ENCODE measurements at places on chromosomes 5 and 9.
A peak's percentile ranks its signal among the peaks of the same experiment; 100 is the strongest.

GRCh38 chr5:168765551-168766425 is 186.6 kb upstream of the PANK3 start:
- no peak for DNase-seq

DNA sequence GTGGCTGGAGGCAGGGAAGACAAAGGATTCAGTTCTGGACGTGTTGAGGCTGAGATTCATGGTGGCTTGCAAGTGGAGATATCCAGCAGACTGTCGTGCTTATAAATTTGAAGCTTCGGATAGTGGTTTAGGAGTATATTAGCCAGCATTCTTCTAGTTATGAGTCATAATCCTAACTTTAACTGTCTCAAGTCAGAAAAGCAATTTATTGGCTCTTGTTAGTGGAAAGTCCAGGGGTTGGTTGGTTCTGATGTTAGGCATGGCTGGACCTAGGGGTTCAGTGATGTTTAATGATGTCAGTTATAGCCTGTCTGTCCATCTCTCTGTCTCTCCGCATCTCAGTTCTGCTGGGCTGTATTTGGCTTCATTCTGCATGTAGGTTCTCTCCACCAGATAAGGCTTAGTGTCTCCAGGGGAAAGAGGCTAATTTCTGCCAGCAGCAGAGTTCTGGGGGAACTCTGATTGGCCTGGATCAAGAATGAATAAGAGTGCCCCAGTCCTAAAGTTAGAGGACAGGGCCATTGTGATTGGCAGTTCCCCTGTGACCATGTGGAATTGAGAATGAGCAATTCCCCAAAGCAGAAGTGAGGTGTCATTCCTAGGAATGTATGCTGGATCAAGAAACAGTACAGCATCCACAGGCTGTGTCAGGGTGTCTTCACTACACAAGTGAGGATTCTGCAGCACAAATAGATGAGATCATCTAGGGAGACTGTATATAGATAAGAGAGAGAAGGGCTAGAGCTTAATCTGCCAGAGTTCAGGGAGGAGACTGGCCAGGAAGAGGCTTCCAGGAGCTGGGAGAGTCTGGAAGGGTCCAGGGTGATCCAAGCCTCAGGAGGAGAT is 72.9 kb upstream of the SHB start:
- no peak for DNase-seq

- DNase-seq: no peak
Observed at GRCh38 chr9:20478786-20479185, 143.5 kb downstream of the MLLT3 start.

DNA sequence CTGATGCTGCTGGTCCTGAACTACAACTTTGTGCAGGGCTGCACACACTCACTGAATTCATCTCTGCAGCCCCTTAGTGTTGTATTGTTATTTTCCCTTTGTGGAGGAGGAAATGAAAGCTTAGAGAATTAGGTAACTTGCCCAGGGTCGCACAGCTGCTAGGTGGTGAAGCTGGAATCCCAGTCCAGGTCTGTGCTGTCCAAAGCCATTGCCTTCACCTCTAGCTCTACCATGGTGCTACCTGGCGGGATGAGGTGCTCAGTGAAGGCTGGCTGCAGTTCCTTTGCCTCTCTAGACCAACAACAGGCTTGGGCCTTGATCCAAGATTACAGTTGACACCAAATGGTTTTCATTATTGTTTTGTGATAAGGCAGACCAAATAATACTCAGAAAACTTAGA is 177.8 kb upstream of the PITX1 start:
- no peak for DNase-seq

DNA sequence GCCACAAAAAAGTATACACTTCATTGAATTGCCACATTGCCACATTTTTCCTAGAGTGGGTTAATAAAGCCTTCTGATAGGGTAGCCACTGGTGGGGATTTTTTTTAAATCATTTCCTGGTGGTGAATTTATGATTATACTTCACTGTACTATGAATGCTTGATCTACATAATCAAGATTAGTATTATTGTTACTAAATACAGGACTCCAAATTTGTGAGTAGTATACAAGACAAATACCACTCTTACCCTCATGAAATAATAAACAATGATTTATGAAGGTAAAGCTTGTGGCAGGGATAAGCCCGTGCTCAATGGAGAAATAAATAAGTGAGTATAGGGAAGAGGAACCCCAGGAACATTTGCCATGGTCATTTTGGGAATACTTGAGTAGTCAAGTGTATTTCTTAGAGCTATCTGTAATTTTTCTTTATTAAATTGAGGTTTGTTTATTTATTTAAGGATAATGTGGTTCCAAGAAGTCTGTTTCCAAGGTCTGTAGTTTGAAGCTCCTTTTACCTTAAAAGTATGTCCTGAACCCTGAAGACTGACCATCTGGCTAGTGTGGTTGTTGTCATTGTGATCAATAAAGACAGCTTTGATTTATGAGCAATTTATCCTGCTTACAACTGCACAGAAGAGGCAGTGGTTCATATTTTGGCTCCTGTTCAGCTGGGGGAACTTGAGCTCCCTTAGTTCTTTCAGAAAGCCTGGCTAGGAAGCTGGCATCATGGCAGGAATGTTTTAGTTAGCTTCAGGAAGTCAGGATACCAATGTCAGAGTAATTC is 118.6 kb downstream of the ZSWIM6 start:
- no peak for DNase-seq

GRCh38 chr9:129489838-129490582 is 130.9 kb downstream of the C9orf50 start:
- DNase-seq: peak; percentile 57

DNA sequence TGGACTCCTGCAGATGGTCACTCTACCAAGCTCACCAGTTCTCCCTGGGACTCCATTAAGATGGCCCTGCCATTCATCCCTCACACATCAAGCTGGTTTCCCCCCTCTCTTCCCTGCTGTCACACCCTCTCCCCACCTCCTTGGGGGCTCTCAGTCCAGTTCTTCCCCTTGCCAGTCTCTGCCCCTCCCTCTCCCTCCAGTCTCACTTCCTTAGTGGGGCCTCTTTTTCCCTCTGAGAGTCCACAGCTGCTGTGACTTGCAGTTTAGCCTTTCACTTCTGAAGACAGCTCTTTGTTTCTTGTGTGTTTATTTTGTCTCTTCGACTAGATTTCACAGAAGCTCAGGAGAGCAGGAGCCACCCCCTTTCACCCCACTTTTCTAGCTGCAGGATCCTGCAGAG is 10.5 kb downstream of the DOCK2 start:
- DNase-seq: no peak

DNA sequence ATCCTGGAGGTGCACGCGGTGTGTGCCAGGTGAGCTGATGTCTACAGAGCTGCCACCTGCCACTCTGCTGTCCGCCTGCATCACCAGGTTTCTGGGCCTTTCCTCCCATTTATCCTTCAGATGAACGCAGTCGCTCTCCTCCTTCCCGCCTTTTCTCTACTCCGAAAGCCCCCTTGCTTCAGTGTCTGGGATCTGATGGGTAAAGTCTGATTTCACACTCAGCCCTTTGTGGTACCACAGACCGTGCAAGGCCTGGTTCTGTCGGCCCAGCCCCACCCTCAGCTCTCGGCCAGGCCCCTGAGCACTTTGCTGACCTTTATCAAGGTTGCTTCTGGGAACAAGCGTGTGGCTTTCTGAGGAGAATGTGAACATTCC is 32.5 kb downstream of the GLT6D1 start:
- DNase-seq: no peak

GRCh38 chr9:83066771-83067170 is 3.8 kb upstream of the RASEF start:
- DNase-seq: no peak

- no peak for DNase-seq
Observed at GRCh38 chr5:439636-440035, 3.3 kb upstream of the EXOC3 start.

DNA sequence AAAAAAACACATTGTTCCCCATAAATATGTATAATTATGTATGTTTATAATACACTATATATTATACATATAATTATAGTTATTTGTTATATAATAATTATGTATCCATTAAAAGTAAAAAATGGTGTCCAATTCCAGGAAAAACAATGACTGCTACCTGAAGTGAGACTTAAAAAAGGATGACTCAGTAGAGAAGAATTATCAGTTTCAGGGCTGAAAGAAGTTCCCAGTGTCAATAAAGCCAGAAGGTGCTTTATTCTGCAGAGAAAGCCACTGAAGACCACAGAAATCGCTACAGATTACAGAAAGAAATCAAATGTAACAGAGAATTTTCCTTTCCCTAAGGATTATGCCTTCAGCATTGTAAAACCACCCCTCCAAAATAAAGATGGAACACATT is 50.9 kb downstream of the ANKRD31 start:
- no peak for DNase-seq

DNA sequence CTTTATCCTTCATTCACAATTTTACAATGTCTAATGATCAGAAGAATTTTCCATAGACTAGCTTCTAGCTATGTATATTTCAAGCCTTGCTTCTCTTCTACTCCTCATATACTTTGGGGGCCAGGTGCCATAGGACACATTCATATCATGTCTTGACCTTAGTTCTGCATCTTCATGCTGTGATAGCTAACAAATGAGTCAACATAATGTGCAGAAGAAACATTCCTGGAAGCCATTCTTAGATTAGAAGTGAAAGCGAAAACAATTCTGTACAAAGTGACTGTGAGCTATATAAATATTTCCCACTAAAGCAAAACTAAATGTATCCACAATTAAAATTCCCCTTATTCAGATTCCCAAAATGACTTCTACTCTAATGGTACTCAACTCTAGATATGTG is 320.2 kb upstream of the NREP start:
- no peak for DNase-seq

DNA sequence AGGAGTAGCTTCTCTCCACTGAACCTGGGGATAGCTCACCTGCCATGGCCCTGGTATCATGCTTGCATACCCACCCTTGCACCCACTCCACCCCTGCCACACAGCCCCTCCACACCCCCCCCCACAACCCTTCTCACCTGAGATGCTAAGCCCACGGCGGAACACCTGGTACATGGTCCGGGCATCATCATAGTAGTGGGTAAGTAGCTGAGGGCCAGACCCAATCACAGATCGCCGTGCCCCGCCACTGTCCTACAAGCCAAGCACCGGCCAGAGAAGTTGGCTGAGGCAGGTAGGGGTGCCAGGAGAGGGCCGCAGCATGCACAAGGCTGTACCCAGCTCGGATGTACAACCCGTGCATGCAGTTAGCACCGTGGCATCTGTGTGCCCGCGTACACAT is 20.7 kb downstream of the ACSL6 start:
- no peak for DNase-seq
